HepG2 (cell line): ENCODE measurements at places on chromosomes 1 and 21. TPM values are rescaled to one million over a fixed set of nuclear protein-coding genes. Genes with fewer than 3 reads are reported as not detected.

DNA sequence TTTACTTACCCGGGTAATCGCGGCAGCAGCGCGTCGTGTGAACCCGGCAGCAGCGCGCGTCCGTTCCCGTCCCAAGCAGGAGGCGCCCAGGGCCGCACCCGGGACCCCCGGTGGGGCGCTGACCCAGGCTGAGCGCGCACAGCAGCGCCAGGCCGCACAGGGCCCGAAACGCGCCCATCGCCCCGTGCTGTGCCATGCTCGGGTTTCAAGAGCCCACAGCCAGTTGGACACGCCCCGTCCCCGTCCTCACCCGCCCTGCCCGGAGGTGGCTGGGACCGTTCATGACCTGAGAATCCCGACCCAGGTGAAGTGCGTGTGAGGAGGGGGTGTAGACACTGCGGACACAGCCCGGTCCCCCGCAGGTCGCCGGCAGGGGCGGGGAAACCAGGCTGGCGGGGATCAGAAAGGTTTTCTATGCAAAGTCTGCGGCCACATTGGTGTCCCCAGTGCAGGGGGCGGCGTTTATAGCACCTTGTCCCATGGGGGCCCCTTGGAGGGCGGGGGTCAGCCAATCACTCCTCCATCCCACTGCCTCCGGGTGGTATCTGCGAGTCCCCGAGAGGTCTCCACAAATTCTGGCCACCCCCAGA, at the start of gene TNFRSF18:
Gene TNFRSF18 (minus strand): TSS at position 217 of the 590 bp plus-strand sequence. CDS start 21 bp downstream, at position 196.
- DNase-seq = no peak

DNA sequence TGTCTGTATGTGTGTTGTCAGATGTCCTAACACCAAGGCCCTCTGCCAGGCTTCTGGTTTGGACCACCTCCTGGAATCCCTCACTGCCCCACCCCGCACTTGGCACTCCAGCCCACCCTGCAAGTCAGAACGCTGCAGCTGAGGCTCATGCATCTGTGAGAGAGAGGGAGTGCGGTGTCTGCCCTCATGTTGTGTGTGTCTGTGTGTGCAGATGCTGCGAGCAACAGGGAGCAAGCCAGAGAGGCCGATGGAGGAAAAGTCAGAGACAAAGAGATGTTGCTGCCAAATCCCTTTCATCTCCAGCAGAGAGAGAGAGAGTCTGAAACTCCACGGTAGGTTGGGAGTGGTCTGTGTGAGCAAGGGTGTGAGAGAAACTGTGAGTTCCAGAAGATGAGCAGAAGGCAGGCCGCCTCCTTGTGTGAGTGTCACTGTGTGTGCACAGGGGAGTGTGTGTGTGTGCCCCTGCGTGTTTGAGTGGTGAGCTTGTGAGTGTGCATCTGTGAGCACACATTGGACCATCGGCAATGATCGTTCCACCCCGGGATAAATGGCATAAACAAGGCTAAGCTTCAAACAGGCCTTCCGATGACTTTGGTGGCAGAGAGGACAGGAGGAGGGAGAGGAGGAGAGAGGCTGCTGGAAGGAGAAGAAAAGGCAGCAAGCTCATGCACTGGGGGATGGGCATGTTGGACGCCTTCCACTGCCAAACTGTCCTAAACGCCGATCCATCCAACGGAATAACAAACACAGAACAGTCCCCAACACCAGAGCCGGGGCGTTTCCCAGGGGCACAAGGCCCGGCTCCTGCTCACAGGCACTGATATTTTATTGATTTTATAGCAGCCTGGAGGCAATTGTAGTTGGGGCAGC, 99.2 kb upstream of the GRIK3 start:
- DNase-seq = no peak

DNA sequence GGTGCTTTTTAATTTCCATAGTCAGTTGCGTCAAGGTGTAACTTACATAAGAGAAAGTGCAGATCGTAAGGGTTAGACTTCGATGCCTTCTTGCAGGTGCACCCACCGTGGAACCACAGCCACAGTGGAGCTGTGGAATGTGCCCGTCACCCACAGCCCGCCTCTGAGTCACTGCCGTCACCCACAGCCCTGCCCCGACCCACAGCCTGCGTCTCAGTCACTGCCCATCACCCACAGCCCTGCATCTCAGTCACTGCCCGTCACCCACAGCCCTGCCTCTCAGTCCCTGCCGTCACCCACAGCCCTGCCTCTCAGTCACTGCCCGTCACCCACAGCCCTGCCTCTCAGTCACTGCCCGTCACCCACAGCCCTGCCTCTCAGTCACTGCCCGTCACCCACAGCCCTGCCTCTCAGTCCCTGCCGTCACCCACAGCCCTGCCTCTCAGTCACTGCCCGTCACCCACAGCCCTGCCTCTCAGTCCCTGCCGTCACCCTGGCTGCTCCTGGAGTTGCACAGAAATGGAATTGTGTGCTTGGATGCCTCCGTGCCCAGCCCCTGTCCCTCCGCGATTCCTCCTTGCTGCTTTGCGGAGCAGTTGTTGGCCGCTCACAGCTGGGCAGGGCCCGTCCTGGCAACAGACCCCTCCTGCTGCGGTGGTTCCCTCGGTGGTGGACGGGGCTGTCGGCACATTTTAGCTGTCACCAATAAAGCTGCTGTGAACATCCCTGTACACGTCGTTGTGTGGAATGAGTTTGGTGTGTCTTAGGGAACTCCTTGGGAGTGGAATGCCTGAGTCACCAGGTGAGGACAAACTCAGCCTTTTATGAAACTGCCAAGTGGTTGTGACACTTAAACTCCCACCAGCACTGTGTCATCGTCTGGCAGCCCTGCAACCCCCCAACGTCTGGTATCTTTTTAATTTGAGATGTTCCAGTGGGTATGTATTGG, 44.9 kb upstream of the COL6A2 start:
- DNase-seq = no peak

GRCh38 chr1:6866825-6867224, 81.6 kb downstream of the CAMTA1 start:
- DNase-seq = no peak

DNA sequence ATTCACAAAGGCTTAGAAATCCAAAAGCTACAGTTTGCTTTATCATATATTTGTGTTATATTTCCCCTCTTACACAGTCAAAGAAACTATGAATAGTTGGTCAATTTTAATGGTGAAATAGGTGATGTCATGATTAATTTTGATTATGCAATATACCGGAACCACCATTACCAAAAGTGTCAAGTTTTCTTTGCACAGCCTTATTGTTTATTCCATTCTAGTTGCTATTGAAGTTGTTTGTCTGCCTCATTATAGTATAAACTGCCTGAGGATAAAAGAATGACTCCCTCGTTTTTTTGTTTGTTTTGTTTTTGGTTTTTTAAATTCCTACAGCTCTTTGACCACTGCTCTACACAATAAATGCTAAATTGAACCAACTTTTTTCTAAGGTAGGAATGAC, 690.6 kb upstream of the ZP4 start:
- DNase-seq = no peak

LCE1A gene
- polyA plus RNA-seq = not detected in 2 replicates

LHX8 gene
- not detected in 2 replicates for polyA plus RNA-seq
